GM23248 (cell line): ENCODE measurements at places on chromosomes 13 and 19. TPM values are rescaled to one million over a fixed set of nuclear protein-coding genes. Genes with fewer than 3 reads are reported as not detected.

- no peak for DNase-seq
Observed at GRCh38 chr13:111939666-111940278, 127.2 kb upstream of the SOX1 start.

Gene ETV2
- not detected in 2 replicates for total RNA-seq

Gene LTBP4
- total RNA-seq, result 18.0 and 18.3 TPM in 2 replicates

DNA sequence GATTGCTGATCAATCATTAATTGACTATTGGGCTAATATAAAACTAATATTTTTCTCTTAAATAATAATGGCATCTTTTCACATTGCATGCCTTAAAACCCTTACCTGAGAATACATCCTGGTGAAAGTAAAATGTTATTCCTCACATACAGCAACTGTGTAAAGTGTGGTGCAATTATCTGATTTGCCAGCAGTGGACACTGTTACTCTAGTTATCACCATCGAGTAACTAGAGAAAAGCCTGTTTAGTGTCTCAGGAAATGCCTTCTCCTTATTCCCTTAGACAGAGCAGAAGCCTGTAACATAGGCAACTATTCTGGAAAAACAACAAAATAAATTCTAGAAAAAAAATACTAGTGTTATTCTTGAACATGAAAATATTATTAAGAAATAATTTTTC lies 459.8 kb downstream of the FGF14 start:
- DNase-seq, result peak; percentile 59

DNA sequence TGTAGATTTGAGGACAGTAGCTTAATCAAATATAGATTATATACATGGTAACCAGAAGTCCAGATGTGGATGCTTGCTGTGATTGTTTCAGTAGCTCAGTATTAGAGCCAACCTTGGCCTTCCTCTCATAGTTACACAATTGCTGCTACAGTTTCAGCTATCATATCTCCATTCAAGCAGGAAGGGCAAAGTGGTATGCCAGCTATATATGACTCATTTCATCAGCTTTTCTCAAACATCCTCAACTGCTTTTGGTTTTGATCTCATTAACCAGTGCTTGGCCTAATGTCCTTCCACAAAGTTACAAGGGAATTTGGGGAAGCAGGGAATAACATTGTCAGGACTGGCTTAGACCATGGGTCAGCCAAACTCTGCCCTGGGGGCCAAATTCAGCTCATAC lies 73.0 kb upstream of the MAB21L1 start:
- peak; percentile 64 for DNase-seq

Gene MYADM
- total RNA-seq, result 74.8 and 85.9 TPM in 2 replicates

DNA sequence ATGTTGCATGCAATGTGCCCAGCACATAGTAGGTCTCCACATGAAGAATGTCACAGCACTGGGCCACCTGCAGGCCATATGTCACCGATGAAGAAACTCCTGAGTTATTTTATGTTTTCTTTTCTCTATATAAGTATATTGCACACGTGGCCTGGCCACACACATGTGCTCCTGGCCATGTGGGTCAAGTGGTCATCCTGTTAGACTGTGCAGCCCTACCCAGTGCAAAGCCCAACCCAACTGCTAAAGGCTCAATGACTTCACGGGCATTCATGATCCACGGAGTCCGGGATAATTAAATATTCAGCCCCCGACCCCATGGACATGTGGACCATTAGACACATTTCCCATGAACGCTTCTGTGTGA lies 163.2 kb downstream of the TEX29 start:
- no peak for DNase-seq

DNA sequence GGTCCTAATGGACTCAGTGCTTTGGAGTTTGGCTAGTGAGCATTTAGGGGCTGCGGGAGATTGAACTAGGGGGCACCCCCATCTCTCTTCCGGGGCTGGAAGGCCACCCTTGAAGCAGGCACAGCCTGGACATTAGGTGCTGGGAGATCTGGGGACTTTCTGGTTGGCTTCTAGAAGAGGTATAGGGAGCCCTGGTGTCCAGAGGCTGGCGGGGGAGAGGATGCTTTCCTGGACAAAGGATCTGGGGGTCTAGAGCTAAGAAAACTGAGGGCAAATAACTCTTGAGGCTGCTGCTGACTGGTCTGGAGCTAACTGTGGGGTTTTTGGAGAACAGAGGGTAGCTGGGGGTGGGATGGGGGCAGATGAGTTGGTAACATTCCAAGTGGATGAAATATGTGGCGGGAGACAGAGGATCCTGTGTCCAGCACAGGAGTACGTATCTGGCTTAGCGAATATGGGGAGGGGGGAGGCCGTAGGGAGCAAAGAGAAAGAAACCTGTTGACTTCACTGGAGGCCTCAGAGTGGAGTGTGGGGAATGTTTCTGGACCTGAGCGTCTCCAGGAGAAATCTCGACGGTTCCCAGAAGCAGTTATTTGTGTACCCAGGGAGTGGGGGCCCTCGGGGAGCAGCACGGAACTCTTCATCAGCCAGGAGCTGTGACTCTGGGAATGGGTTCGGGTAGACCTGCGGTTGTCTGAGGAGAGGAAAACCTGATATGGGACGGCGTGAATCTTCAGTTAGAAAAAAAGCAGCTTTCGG lies 1.4 kb downstream of the HNRNPUL1 start:
- peak; percentile 63 for DNase-seq

Gene ZNF565
- 1.6 and 2.1 TPM in 2 replicates for total RNA-seq

GRCh38 chr13:109834973-109835720 lies 48.8 kb upstream of the IRS2 start:
- DNase-seq, result no peak

GRCh38 chr19:4633140-4633967 lies 6.0 kb upstream of the TNFAIP8L1 start:
- peak; percentile 68 for DNase-seq

Gene DIRAS1
- 4.9 and 5.9 TPM in 2 replicates for total RNA-seq

- no peak for DNase-seq
Observed at GRCh38 chr13:57345526-57345925, 178.5 kb downstream of the PRR20E start.

DNA sequence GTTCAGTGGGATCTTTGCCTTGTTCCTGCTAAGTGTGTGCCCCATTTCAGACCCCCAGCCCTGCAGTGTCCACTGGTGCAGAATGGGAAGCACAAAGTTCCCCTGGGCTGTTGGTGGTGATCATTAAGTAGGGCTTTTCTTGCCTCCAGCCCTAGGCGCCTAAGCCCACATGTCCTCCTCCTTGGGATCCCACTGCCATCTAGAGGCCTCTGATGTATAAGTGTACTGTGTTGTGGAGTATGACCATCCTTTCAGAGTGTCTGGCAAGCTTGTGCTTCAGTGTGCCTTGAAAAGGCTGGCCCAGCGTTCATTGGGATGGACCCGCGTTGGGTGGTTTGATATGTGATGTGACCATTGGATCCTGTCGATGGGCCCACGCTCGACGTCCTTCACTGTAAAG lies 71.2 kb downstream of the WASF3 start:
- peak; percentile 48 for DNase-seq

GRCh38 chr19:55647732-55648584 lies at the start of gene CCDC106:
TSS of gene CCDC106 (plus strand) at chr19:55648212. CDS start at chr19:55649047, 835 bp downstream.
- peak; percentile 75 for DNase-seq

- no peak for DNase-seq
Observed at GRCh38 chr13:99750951-99751350, 220.6 kb downstream of the ZIC5 start.

- DNase-seq, result no peak
Observed at GRCh38 chr19:41411968-41412265, 14.3 kb downstream of the BCKDHA start.

DNA sequence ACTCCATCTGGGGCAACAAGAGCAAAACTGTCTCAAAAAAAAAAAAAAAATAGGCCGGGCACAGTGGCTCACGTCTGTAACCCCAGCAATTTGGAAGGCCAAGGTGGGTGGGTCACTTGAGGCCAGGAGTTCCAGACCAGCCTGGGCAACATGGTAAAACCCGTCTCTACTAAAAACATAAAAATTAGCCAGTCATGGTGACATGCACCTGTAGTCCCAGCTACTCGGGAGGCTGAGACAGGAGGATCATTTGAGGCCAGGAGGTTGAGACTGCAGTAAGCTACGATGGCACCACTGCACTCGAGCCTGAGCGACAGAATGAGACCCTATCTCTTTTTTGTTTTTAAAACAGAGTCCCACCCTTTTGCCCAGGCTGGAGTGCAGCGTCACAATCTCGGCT lies 3.9 kb downstream of the IQCN start:
- no peak for DNase-seq

DNA sequence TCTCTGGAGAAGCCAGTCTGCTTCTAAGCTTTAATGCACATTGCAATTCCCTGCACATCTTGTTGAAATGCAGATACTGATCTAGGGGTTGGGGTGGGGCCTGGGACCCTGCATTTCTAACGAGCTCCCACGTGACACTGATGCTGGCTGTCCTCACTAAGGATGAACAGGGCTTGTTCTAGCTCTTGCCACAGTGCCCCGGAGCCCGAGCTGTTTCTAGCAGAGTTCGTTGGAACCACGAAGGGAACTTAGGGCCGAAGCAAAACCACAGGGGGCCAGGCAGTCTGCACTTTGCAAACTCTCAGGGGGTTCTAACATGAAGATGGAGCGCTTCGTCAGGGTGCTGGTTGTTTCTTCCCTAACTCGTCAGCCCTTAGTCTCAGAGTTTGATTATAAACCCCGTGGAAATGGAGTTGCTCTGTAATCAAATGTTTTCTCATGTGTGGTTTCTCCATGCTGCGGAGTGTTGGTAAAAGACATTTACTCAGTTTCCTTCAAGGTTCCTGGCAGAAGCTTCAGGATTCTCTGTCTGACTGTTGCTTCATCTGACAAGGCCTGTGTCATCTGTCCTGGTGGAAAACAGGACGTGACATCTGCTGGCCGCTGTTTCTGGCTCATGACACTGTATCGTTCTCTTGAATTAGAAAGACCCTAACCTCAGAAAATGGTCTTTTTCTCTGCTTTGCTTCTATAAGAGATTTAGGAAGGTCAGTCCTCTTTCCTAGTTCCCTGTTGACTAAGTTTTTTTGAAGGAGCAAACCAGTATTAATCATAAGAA lies 221.5 kb downstream of the TEX29 start:
- DNase-seq, result no peak

Gene PRR20C
- not detected in 2 replicates for total RNA-seq

DNA sequence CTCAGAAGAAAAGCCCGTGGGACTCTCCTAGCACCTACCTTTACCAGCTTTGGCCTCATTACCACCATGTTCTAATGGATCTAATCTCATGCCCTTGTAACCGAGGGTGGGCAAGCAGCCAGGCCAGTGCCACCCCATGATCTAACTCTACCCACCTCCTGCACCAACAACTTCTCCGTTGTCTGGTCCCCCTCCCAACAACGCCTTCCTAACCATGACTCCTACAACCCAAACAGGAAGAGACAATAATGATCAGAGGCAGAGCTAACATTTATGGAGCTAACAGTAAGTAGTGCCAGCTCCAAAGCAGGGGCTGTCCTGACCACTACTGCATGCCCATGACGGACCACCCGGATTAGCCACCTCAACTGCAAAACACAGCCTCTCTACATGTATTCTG lies 3.5 kb downstream of the USP12 start:
- no peak for DNase-seq

GRCh38 chr19:14377883-14378328 lies 3.3 kb upstream of the ADGRE5 start:
- DNase-seq, result no peak

DNA sequence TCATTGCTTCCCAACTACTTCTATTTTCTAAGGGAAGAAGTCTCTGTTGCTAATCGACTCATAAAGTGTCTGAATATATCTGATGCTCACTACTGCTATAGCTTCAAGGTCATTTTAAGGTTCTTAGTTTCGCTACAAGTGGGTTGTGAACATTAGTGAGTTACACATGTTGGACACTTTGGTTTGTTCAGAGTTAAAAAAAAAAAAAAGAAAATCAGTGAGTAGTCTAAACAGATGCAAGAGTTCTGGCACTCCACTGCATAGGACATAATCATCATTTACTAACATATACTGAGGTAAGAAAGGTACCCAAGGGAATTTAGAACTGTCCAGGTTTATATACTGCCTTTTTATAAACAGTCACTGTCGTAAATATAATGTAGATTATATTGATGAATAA lies 108.8 kb downstream of the KLF12 start:
- no peak for DNase-seq

Gene IGSF23
- total RNA-seq, result not detected in 2 replicates

DNA sequence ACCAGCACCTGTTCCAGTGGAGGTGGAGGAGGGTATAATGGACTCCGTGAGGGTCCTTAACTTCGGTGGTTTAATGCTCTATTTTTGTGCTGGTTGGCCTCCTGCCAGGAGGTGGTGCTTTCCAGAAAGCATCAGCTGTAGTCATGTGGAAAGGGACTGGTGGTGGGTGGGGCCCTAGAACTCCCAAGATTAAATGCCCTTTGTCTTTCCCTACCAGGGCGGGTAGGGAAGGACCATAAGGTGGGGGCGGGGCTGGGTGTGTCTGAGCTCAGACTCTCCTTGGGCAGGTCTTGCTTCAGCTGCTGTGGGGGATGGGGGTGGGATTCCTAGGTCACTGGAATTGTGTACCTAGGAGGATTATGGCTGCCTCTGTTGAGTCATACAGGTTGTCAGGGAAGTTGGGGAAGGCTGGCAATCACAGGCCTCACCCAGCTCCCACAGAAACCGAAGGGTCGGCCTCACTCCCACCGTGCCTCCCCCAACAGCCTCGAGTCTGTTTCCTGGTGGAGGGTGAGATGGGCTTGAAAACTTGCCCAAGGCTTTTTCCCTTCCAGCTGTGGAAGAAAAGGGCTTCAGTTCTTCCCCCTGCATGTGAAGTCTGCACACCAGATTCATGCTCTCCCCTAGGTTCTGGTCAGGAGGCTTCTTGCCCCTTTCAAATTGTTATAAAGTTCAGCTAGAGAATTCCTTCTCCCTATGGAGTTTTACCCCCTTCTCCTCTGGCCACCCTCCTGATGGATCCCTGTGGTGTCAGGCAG lies 60.3 kb upstream of the CLDN10 start:
- no peak for DNase-seq

GRCh38 chr13:114049026-114049425 lies 75.2 kb upstream of the C13orf46 start:
- no peak for DNase-seq

Gene MEDAG
- total RNA-seq, result 228 and 243 TPM in 2 replicates

DNA sequence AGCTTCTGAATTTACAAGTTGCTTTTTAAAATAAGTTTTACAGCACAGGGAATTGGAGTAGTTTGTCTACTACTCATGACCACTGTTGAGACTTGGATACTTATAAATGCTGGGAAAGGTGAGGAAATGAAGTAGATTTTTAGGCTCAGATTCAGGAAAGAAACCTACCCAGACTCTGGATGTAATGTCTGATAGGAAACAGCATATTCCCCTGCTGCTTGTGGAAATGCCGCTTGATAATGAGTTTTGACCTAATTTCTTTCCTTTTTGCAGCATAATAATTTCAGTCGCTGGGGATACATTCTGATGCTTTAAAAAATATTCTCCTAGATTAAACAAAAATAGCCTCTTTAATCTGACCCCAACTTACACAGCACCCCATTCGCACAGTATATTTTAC lies 53.6 kb downstream of the SLC10A2 start:
- DNase-seq, result no peak

- DNase-seq, result no peak
Observed at GRCh38 chr13:105569816-105570215, 965.6 kb downstream of the EFNB2 start.

GRCh38 chr13:19184176-19184575 lies 2.6 kb upstream of the TUBA3C start:
- DNase-seq, result no peak

GRCh38 chr19:47994209-47994802 lies at the start of gene ELSPBP1:
TSS of gene ELSPBP1 (plus strand) at chr19:47994632. CDS start at chr19:48008668, 14,036 bp downstream.
- no peak for DNase-seq

Gene KLK3
- not detected in 2 replicates for total RNA-seq

GRCh38 chr13:87122551-87122950 lies 548.6 kb upstream of the SLITRK5 start:
- DNase-seq, result peak; percentile 76

GRCh38 chr13:46173656-46174055 lies 8.3 kb downstream of the LCP1 start:
- DNase-seq, result no peak

Gene ADGRE3
- not detected in 2 replicates for total RNA-seq

Gene ANKRD24
- total RNA-seq, result 0.54 and 3.3 TPM in 2 replicates

GRCh38 chr13:80376554-80376953 lies 35.6 kb upstream of the SPRY2 start:
- DNase-seq, result no peak
